Stimulated activated CD4-positive, alpha-beta T cell treated with anti-CD3 and anti-CD28 coated beads, Interleukin-15, amount 100 ng/mL, for 1 hour (primary cell): ENCODE measurements at places on chromosomes 12 and 14.

DNA sequence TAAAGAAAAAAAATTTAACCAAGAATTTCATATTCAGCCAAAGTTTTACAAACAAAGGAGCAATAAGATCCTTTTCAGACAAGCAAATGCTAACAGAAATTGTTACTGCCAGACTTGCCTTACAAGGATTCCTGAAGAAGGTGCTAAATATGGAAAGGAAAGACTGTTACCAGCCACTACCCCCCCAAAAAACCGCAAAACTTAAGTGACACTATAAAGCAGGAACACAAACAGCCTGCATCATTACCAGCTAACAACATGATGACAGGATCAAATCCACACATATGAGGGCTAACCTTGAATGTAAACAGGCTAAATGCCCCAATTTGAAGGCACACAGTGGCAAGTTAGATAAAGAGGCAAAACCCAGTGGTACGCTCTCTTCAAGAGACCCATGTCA, 55.7 kb downstream of the APOBEC1 start:
- no peak for DNase-seq

DNA sequence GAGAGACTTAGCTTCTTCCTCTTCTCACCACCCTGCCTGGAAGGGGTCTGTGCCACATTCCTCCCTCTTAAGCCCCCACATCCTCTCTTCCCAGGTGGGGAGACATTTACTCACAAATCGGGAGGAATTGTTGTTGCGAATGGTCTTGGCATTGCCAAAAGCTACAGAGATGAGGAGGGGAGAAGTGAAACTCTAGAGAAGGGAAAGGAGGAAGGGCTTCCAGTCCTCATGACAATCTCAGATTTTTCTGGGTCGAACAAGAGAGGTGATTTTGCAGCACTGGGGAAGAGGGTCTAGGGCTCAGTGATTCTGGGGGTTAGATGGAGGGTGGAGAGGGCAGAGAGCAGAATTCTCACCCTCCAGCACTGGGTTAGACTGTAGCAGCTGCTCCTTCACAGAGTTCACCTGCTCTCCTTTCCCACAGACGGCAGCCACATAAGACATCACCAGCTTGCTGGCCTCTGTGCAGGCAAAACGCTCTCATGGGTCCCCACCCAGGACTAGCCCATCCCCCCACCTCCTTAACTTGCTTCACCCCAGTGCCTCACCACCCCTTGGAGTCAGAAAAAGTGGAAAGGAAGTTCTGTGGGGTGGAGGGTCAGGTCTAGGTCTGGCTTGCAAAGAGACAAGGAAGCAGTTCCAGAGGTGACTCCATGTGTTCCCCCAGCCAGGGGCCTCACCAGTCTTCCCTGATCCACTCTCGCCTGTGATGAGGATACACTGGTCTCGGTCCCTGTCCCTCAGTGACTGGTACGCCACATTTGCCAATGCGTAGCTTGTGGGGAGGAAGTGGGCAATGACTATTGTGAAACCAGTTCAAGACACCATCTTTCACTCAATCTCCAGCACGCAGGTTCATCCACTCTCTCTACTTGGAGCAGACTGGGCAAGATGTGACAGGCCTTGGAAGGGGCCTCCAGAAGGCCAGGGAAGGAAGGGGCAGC, 2.7 kb downstream of the MYO1A start:
- DNase-seq, result no peak

GRCh38 chr14:96956464-96957239, 159.5 kb downstream of the VRK1 start:
- DNase-seq, result no peak

DNA sequence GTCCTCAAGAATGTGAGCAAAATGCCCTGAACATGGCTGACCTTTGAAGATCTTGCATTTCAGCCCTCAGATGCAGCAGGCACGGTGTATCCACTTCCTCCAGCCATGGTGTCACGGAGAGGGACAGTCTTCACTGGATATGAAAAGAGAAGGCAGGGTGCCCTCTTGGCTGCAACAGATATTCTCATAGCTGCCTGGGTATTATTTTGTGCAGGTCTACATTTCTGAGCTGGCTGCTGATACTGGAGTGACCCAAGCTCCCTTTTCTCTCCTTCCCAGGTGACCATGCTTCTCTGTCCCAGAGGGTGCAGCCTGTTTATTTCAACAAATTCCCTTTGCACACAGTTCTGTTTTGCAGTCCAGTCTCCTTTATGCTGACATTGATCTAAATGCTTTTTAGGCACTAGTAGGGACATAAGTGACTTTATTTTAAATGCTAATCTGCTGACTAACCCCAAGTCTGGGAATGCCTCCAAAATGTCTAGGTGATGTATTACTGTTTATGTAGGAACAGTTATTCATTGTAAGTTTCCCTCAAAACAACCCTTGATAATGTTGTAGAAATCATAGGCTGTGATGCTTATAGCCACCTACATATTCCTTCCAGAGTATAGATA, 17.4 kb upstream of the PYGL start:
- DNase-seq, result no peak

DNA sequence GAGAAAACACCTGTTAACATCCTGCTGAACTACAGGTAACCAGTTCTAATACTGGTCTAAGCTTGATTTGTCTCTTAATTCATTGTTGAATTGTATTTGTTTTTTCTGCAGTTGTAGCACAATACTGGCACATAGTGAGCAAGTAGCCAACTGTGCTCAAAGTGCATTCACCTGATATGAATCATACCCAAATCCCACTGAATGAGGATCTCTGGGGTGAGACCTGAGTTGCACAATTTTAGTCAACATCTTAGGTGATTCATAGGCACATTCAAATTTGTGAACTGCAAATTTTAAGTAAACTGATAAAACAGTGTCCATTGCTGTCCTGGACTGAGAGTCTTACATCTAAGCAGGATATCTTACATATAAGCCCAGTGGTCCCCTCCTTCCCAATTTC, 12.8 kb downstream of the KCNC2 start:
- DNase-seq, result no peak

DNA sequence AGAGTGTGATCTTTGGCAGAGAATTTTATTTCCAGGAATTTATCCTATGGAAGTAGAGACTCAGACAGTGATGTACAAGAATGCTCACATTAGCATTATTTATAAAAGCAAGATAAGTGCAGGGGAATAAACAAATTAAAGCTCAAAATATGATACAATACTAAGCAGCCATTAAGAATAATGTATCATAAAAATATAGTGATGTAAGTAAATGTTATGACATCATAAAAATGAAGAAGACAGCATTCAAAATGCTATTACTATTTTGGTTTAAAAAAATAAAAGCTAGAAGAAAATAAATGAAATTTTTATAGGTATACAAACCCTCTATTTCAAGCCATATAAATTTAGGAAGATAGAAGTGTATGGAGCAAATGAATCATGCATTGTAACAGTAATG, 17.1 kb downstream of the PLCZ1 start:
- DNase-seq, result no peak

- no peak for DNase-seq
Observed at GRCh38 chr12:15393037-15393436, 70.7 kb downstream of the PTPRO start.

DNA sequence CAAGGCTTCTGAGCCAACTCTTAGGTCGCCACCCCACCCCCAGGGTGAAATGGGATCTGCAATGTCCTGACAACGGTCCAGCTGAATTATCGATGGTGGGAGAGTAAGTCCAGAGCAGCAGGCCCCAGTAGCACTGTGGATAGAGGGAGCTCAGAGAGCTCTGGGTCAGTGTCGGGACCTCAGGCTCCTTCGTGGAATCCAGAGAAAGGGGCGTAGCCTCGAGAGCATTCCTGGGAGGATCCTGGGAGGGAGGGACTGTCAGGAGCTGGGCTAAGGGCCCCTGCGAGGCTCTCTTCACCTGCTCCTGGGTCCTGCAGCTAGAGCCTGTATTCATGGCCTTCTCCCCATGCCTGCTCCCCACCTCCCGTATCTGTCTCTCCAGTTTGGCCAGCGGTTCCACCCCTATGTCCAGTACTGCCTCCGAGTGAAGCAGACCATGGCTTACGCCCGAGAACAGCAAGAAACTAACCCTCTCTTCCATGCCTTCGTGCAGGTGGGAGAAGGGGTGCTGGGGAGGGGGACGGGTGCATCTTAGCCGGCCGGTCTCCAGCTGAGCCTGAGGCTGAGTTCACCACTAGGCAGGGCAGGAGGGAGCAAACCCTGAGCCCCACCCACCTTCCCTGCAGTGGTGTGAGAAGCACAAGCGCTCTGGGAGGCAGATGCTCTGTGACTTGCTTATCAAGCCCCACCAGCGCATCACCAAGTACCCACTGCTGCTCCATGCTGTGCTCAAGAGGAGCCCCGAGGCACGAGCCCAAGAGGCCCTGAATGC, 6.6 kb downstream of the PLEKHG6 start:
- DNase-seq, result no peak

DNA sequence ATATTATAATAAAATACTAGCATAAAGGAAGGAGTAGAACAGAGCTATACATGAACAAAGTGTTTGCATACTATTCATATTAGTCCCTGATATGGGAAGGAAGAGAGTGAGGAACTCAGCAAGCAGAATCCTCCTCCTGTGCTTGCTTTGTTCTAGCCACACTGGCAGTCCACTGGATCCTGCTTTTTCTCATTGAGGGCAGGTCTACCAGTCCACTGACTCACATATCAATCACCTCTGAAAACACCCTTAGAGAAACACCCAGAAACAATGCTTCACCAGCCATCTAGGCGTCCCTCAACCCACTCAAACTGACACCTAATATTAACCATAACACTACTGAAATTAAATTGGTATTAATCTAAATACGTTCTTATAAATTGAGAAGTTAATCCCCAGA, 1861.7 kb upstream of the SEL1L start:
- DNase-seq, result no peak

DNA sequence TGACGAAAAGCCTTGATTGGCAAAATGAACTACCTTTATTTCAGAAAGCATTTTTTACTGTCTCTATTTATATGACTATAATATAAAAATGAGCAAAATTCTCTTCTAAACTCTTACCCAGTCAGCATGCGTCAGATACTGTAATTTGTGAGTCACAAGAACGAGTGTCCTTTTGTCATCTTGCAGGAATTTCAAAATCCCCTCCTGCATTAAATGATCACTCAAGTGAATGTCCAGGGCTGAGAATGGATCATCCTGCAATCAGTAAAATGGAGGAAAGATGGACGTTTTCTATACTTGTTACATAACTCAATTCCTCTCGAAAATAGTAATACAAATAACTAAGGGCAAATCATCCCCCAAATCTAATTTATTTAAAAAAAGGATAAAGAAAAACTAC, 77.7 kb upstream of the KCNJ8 start:
- no peak for DNase-seq

DNA sequence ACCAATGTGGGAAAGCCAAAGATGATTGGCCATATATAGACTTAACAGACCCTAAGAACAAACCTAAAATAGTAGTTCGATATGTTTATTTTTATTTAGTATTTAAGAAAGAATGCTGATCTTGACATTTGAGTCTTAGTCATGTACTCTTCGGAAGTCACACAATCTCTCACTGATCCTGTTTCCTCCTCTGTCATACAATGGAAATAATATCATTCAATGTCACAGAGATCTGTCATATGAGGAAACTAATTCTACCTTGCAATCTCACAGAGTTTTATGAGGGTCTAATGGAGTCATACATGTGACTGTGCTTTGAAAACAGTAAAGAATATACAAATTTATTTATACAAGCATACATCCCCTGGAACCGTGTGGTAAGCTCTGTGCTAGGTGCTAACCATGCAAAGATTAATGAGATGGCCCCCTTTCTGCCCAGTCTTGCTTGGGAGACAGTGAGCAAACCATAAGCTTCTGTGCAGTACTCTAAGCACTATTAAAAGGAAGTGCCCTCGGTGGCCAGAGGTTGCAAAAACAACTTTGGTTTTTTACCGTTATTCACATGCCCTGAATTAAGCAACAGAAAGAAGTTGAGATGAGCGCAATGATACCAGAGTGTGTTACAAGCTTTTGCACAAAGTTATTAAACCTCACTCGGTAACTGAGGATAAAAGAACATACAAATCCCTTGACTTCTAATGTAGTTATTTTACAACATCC, 1.7 kb upstream of the LIN7A start:
- no peak for DNase-seq

DNA sequence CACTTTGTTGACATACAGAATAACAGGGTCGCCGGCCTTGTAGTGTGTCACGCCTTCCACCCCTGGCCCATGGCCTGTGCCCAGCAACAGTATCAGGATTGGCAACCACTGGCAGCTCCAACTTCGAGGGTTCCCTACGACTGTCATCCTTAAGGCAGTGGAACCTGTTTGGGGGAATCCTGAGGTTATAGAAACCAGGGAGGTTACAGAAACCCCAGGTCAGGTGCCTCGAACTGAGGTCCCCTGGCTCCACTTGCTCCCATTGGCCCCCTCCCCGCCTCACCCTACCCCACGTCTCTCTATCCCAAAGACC, 412 bp downstream of the TM9SF1 start:
- DNase-seq, result no peak

GRCh38 chr12:43308776-43309175, 243.2 kb downstream of the ADAMTS20 start:
- no peak for DNase-seq

- no peak for DNase-seq
Observed at GRCh38 chr14:104105071-104105821, 19.7 kb downstream of the ASPG start.

DNA sequence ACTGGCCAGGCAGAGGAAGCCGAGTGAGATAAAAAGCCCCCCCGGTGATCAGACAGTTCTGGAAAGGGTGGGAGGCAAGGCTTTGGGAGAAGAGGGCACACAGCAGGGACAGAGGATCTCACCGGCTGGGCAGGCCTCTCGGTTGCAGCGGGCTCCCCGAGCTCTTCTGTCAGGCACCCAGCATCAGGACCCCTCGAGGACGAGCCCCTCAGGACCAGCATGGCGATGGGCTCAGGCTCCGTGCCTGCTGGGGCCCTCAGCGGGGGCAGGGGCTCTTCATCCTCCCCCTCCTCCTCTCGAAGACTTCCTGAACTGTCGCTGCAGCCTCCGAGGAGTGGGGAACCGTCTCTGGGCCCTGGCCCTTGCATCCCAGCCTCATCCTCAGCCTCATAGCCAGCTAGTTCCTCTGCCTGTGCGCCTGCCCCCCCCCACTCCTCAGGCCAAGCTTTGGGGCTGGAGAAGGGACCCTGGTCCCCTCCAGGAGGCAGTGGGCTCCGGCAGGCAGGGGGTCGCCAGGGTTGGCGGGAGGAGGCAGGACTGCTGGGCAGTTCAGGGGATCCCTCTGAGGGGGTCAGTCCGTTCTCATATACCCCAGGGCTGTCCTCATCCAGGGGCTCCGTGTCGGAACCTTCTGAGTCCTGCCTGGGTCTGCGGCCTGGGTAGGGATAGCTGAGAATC, 3.4 kb upstream of the AP1G2 start:
- no peak for DNase-seq

DNA sequence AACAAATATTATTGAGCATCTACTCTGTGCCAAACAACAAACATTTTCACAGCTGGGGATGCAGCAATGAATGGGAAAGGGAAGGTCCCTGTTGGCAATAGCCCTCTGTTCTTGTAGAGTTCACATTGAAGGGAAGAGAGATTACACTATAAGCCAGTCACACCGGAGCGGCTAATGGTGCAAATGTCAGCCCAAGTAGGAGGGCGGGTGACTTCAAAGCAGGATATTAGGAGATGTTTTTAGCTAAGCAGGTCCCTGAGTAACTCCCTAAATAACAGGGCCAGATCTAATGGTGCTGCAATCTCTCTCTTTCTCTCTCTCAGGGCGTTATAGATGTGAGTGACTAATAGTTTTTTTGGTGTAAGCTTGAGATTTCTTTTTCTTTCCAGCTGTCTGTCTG, 30.7 kb downstream of the FLVCR2 start:
- DNase-seq, result no peak

GRCh38 chr14:103523575-103523954, 935 bp upstream of the CKB start:
- DNase-seq, result no peak

GRCh38 chr12:127070515-127071157, 1196.3 kb upstream of the TMEM132C start:
- DNase-seq, result no peak

GRCh38 chr12:131087991-131088700, 134.4 kb downstream of the ADGRD1 start:
- no peak for DNase-seq
